Breast epithelium (tissue), 4 donors: ENCODE measurements at places on chromosomes 12 and 14.

DNA sequence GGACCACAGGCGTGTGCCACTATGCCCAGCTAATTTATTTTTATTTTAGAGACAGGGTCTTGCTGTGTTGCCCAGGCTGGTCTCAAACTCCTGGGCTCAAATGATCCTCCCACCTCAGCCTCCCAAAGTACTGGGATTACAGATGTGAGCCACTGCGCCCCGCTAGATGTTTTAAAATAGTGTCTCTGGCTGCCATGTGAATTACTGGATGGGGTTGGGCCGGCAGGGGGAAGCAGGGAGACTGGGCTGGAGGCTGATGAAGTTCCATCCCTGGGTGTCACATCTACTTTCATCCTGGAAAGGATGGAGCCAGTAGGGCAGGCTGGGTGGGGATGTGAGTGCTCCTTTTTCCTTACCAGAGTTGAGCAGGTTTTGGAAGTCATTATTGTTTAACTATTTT lies 46.1 kb downstream of the DNAH10 start:
- no peak overlapping the region for H3K4me3 ChIP-seq
- no peak overlapping the region for H3K27ac ChIP-seq
- DNase-seq, result no peak
- no peaks in the 10 kb centered on the region for H3K4me1 ChIP-seq
- H3K27me3 ChIP-seq, result no peaks in the 10 kb centered on the region

DNA sequence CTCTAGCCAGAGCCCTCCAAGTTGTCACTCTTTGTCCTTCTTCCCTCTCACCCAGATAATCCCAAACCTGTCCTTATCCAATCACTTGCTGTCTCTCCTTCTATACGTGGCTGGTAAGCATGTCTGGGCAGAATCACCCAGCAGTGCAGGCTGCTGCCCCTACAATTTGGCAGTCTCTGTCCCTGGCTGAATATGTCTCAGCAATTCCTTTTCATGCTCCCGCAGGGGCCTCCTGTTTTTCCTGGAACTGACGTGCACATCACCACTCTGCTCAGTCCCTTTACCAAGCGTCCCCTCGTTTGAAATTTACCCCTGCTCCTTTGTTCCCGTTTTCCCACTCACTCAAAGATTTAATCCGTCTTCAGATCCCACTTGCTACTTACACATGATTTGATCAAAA lies 80.0 kb downstream of the ST8SIA1 start:
- no peak overlapping the region for H3K4me3 ChIP-seq
- no peaks in the 10 kb centered on the region for H3K27me3 ChIP-seq
- H3K4me1 ChIP-seq, result no peaks in the 10 kb centered on the region
- no peak for DNase-seq

- H3K27ac ChIP-seq, result no peak overlapping the region
- no peak overlapping the region for H3K4me3 ChIP-seq
- H3K4me1 ChIP-seq, result no peaks in the 10 kb centered on the region
- no peaks in the 10 kb centered on the region for H3K27me3 ChIP-seq
Measured at GRCh38 chr12:25811656-25812126, 146.8 kb upstream of the RASSF8 start.

DNA sequence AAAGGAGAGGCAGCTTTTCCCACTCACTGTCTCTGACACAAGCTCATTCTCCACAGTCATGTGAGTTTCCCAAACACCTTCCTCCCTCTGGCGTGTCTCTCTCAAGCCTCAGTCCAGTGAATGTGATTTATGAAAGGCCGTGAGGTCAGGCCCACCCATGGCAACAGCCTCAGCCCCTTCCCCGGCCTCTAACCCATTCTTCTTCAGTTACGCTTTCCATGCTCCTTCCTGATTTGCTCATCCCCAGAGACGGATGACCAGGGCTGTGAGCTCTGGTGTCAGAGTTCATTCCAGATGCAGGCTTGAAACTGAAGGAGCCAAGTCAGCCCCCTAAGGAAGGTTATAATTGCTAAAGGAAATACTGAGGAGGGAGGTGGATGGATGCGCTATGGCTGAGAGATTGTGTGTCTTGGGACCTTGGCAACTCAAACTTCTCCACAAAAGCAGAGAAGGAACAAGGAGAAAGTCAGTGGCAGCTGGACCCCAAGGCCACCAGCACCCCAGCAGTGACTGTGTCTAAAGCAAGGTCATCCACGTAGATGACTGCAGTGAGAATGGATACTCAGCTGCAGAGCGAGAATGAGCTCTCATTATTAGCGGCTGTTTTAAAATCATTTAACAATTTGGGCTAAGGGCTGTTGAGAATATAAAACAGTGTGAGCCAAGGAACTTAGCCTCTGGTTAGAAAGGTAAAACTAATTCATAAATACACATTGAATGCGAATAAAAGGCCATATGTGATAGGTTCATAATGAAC lies 84.1 kb downstream of the FBXL14 start:
- H3K4me1 ChIP-seq, result no peaks in the 10 kb centered on the region
- H3K27ac ChIP-seq, result no peak overlapping the region
- no peaks in the 10 kb centered on the region for H3K36me3 ChIP-seq
- no peak for DNase-seq
- no peaks in the 10 kb centered on the region for H3K27me3 ChIP-seq
- no peak overlapping the region for H3K4me3 ChIP-seq

GRCh38 chr14:72948481-72949138 lies 22.3 kb downstream of the DCAF4 start:
- H3K27me3 ChIP-seq, result no peaks in the 10 kb centered on the region
- DNase-seq, result peak; percentile 59
- no peaks in the 10 kb centered on the region for H3K36me3 ChIP-seq
- H3K4me1 ChIP-seq, result no peaks in the 10 kb centered on the region
- H3K27ac ChIP-seq, result no peak overlapping the region
- no peak overlapping the region for H3K4me3 ChIP-seq

GRCh38 chr12:64600164-64600561 lies 10.1 kb upstream of the RASSF3 start:
- H3K4me3 ChIP-seq, result no peak overlapping the region
- H3K27ac ChIP-seq, result no peak overlapping the region
- no peaks in the 10 kb centered on the region for H3K27me3 ChIP-seq
- DNase-seq, result no peak

DNA sequence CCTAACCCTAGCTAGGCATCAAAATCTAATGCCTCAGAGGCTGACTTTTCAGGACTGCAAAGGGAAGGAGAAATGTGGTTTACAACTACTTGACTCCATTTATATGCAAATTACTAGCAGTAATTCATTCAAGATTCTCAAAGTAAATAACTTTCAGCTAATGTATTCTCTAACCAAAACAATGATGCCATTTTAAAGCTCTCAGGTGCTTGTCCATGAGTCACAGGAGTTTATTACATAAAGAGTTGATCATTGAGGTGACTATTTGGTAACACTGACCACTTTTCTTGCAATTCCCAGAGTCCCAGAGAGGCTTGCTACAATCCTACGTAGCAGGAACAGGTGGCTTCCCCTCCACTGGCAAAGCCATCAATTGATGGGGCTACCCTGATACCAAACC lies 109.0 kb upstream of the SLC35F4 start:
- no peak overlapping the region for H3K27ac ChIP-seq
- no peaks in the 10 kb centered on the region for H3K4me1 ChIP-seq
- H3K27me3 ChIP-seq, result no peaks in the 10 kb centered on the region

DNA sequence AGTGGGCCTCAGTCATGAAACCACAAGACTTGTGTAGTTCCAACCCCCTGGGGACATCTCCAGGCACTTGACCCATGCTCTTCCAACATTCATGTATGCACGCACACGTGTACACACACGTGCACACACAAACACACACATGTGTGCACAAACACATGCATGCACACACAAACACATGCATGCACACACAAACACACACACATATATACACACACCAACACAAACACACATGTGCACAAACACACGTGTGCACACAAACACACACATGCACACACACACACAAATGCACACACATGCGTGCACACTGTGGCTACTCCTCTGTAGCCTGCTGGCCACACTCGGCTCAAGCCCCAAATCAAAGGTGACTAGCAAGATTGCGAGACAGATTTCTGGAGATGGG lies 22.8 kb downstream of the BDKRB2 start:
- H3K27ac ChIP-seq, result no peak overlapping the region
- no peaks in the 10 kb centered on the region for H3K4me1 ChIP-seq
- H3K36me3 ChIP-seq, result no peaks in the 10 kb centered on the region
- DNase-seq, result no peak
